ENCODE measurements at places on chromosomes 7 and 10.
A peak's percentile ranks its signal among the peaks of the same experiment; 100 is the strongest.

- no peak for DNase-seq
Observed at GRCh38 chr7:122762071-122762470, 59.3 kb upstream of the RNF148 start.

DNA sequence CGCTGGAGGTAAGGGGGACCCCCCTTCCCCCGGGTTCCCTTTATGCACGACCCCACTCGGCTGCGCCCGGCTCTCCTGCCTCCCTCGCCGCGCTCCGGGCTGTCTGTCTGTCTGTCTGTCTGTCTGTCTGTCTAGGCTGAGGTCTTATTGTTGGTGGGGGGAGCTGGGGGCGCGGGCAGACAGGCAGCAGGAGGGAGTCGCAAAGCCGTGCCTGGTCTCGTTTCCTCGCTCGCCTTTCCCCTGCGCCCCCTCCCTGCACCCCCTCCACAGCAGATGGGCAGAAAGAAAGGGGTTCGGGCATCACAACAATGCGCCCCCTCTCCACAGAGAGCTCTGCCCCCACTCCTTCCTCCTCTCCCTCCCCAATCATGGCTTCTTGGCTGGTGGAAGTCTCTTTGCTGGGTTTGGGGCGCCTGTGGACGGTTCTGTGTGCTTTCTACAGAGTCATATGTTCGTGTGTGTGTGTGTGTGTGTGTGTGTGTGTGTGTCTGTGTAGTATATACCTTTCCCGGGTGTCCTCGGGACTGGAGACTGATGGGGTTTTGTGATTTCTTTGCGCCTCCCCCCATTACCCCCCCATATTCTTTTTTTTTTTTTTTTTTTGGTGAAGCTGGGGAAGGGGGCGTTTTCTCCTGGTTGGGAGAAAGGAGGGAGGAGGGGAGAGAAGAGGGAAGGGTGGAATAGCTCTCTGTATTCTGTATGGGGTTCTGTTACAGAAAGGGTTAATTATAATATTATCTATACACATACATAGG, 1.9 kb downstream of the AUTS2 start:
- DNase-seq, result no peak

- DNase-seq, result no peak
Observed at GRCh38 chr7:99728615-99729014, 6.4 kb downstream of the CYP3A7 start.

DNA sequence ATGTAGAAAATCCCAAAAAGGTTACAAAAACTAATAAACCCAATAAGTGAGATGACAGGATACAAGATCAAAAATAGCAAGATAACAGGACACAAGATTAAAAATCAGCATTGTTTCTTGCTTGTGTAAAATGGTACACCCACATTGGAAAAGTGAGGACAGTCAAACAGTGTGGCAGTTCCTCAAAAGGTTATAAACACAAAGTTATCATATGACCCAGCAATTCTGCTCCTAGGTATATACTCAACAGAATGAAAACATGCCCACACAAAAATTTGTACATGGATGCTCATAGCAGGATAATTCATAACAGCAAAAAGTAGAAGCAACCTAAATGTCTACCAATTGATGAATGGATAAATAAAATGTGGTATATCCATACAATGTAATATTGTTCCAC, 105.8 kb downstream of the ARMH3 start:
- DNase-seq, result no peak

DNA sequence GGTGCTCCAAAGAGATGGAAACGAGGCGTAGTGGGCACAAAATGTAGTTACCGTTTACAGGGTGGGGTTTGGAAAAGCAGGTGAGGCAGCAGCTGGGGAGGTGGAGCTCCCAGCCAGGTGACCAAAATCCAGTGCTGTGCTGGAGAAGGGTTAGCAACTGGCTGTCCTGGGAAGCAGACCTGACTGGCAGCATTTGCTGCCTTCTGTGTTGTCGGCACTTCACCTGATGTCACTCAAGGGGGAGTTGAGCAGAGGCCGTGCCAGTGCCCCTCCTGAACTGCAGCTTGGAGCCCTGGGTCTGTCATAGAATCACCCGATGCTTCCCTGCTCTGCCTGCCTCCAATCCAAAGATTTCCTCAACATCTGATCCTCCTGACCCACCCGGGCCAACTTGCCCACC, 12.8 kb downstream of the GCK start:
- no peak for DNase-seq

- DNase-seq, result no peak
Observed at GRCh38 chr7:149732611-149733010, 40.8 kb downstream of the ZNF467 start.

DNA sequence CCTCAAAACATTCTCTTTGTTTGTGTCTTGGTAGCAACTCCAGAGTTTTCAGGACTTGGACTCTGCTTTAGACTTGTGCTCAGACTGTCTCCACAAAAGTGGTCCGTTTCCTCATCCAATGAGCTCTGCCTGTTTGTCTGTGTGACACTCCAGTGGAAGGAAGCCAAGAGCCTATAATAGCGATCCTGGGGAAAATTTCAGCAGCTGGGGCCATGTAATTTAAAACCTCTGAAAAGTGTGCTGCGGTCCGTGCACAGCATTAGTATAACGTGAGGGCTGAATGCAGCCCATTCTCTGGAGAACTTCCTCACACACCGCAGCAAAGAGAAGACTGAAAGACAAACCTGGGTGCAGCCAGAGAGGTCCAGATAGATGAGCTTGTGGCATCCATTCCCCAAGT, at the start of gene LRRC17:
LRRC17 (plus strand) TSS at position 259 of the 400 bp plus-strand sequence. CDS start 20,914 bp downstream, outside the sequence.
- DNase-seq, result no peak

DNA sequence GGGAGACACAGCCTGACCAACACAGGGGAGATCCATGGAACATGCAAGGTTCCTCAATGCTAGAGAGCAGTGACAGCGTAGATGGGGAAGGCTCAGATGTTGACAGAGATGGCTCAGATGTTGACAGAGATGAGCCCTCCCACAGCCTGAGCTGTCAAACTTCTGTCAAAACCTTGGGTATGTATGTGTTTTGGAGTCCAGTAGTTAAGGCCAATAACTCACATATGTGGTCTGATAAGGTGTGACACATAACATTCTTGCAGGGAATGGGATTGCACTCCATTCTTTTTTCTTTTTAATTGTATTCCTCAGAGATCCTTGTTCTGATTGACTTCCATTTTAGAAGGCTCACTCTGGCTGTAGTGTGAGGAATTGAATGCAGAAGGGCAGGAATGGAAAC, 136.3 kb downstream of the C1GALT1 start:
- DNase-seq, result no peak

DNA sequence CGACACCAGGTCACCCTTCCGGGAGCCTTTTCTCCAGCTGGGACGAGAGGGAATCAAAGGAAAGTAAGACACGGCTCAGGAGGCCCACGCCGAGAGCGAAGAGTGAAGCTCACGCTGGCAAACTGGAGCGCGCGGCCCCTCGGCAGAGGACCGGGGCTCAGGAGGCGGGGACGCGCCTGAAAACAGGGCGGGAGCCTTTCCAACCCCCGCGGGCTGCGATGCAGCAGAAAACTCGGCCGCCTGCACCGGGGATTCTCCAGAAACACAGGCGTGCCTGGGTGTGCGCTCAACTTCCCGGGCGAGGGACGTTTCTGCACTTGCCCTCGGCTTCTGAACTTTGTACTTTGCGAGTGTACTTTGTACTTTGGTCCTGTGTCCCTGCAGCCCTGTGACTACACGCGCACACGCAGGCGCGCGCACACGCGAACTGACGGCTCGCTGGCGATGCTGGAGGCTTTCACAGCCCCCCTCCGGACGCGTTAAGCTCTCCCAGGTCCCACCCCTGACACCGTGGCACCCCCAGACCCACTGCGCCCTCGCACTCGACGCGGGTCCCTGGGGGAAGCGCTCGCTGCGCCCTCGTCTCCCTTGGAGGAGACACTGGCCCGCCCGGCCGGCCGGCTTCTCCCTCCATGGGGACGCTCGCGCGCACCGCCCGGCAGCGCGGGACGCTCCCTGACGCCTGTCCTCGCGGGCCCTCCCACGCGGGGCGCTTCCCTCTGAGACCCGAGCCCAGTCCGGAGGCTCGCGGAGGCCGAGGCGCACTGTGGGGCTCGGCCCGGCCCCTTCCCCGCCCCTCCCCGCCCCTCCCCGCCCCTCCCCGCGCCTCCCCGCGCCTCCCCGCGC, 588 bp upstream of the PAOX start:
- DNase-seq, result peak; percentile 64

All from activated naive CD4-positive, alpha-beta T cell (primary cell).